ENCODE measurements at places on chromosomes 7 and 10.

- no peak for DNase-seq
Measured at GRCh38 chr7:78968951-78969350, 484.5 kb downstream of the MAGI2 start.

DNA sequence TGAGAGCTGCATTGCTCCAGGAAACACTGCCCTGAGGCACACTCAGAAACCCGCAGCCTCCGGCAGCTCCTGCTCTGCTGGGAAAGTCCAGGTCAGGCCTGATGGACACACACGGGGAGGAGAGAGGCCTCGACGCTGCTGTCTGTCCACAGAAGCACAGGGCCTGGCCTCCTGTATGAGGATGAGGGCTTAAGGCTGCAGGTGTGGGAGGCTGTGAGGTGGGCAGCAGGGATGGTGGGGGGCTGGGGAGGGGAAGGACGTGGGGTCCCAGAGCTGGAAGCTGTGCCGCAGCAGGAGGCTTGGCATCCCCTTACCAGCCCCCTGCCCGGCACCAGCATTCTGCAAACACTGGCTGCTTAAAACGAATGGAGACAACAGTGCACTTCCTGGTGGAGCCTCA, 186.2 kb downstream of the DNAJB6 start:
- no peak for DNase-seq

DNA sequence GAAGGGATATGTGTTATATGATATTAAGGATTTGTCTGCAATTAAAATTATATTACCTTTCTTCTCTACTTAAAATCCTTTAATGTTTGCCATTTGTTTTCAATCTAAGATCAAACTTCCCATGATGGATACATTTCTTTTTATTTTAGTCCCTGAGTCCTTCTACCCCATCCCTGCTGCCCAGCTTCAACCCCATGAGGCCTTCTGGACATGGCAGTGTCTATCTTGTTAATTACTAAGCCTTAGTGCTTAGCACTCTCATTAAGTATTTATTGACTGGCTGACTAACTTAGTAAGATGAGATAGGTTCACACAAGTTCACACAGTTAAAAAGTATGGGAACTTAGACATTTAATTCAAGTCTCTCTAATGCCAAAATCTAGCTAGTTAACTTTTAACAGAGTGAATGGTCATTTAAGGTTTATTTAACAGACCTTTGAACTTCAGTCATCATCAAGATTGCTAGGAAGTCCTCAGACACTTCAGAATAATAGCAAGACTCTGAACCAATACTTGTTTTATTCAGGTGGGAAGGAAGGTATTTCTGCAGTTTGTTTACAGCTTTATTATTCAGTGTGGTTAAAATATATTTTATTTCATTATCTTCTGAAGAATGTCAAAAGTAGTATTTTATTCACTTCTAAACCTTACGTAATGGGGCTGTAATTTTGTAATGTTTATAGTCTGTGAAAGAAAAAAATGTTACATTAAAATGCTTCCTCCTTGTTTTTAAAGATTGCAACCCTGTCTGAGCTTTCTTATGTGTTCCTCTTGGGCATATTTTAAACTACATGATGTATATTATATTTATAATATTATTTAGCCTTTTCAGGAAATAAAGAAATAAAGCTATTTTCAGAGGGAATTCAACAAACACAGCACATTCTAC, 848.9 kb downstream of the REEP3 start:
- DNase-seq = no peak

GRCh38 chr7:48245751-48246472, 74.7 kb downstream of the ABCA13 start:
- DNase-seq = peak; percentile 2
